CD4-positive, alpha-beta T cell treated with Interleukin-10 for 1 hour (primary cell): ENCODE measurements at places on chromosomes 13 and 19.

DNA sequence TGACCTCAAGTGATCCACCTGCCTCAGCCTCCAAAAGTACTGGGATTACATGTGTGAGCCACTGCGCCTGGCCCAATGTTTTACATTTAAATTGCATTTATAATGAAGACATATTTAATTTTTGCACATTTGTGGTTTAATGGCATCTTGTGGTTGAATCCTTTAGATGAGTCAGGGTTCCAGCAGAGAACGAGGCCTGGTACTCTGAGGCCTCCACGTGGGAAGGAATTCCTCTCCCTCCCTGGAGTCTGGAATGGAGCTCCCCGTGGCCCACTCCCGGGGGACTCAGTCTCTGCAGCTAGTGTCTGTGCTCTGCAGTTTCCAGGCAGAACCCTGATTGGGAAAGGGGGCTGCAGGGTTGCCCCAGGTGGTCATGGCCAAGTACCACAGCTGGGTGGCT lies 24.2 kb downstream of the ZFR2 start:
- no peak for DNase-seq

GRCh38 chr13:57063007-57063406 lies 77.7 kb upstream of the PRR20A start:
- DNase-seq, result no peak

- DNase-seq, result no peak
These were observed 14.9 kb downstream of the ONECUT3 start for GRCh38 chr19:1768248-1768647.

DNA sequence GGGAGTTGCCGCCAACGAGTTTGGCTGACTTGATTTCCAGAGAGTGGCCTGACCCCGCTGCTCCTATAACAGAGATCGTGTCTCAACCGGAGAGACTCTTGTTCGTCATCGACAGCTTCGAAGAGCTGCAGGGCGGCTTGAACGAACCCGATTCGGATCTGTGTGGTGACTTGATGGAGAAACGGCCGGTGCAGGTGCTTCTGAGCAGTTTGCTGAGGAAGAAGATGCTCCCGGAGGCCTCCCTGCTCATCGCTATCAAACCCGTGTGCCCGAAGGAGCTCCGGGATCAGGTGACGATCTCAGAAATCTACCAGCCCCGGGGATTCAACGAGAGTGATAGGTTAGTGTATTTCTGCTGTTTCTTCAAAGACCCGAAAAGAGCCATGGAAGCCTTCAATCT lies 21.6 kb downstream of the NLRP4 start:
- no peak for DNase-seq

DNA sequence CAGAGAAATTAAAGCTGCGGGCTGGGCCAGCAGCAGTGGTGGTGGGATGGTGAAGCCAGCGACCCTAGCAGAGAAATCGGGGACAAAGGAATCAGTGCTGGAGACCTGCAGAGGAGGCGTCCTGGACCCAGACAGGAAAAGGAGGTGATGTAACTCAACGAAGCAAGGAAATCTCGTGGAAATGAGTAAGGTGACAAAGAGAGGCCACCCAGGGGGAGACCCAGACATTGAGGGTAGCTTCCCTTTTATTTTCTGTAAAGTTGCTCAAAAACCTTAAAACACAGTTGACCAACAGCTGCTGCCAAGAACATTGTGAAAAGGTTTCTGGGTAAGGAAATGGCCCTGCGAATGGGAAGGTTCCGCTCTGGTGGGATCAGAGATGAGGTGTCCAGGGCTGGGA lies 13.3 kb upstream of the RETN start:
- DNase-seq, result no peak

DNA sequence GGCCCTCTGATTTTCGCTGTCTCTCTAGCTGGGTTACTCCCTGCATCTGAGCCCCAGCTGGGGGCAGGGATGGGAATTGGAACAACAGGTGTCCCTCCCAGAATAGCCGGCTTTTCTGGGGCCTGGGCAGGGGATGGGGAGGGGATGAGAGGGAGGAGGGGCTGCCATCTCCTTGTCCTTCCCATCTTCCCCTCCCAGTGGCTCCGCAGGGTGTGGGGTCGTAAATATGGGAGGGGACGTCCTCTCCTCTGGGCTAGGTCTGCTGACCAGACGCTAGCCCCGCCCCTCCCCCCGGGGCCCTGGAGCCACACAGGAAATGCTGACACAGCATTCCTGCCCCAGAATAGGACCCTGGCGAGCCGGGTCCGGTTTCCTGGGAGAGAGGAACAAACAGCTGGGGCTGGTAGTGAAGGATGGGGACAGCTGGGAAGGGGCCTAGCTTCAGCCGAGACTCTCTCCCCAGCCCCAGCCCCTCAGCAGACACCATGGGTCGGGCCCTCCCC lies 1.1 kb downstream of the RYR1 start:
- DNase-seq, result no peak

- no peak for DNase-seq
These were observed 281.8 kb downstream of the DLEU7 start for GRCh38 chr13:50561739-50562138.

DNA sequence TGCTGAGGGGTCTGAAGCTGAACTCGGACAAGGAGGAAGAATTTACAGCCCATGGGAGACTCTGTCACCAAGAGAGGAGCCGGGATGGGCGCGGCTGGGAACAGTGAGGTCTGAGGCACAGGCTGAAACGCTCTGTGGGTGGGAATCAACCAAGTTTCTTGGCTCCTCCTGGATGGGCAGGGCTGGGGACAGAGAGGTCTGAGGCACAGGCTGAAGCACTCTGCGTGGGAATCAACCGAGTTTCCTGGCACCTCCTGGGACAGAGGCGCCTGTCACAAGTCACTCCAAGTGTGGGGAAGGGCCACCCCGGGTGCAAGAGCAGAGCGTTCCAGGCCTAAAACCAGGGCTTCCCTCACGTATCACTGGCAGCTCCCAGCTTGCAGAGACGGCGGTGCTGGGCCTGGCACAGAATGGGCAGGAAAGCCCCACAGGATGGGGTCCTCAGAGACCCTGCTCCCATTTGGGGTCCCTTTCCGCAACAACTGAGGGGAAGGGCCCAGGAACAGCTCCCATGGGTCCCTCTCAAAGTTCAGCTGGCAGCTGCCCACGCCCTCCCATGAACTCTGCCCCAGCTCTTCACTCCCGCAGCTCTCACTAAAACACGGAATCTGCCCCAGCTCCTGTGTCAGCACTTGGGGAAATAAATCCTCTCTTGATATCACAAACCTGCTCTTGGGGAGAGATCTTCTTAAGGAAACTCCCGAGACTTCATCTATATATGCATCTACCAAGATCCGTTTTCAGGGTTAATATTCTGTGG lies 18.5 kb downstream of the AP3D1 start:
- DNase-seq, result no peak

DNA sequence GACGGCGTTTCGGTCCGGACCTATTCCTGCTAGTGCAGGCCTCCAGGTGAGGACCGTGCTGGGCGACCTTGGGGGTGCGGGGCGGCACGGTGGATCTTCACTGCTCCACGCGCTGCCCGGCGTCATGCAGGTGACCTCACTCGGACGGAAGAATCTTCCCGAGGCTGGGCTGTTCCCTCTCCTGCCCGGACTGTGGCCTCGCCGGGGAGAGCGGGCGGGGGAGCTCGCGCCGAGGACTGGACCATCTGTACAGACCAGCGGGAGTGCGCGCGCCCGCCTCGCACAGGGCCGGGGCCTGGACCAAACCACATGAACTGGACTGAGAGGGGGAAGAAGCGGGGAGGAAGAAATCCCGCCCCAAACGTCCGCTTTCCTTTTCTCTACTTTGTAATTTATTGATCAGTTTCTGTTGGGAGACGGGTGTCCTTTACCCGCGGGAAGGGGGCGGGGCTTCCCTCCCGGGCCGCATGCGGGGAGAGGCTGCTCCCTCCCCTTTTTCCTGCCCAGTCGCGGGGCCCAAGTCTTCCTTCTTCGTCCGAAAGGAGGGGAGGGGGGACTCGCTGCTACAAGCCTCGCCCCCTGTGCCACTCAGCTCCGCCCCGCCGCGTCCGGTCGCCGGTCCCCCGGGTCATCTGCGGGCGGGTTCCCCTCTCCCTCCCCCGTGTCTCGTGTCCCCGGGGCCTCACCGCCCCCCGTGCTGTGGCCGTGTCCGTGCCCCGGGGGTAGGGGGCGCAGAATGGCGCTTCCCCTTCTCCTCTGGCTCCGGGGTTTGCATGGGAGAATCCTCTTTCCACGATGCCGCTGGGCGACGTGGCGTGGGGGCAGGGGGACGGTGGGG lies 4.9 kb downstream of the HRC start:
- DNase-seq, result peak; percentile 50

- no peak for DNase-seq
These were observed 111.3 kb upstream of the MRI1 start for GRCh38 chr19:13652810-13653590.

GRCh38 chr13:30116379-30116778 lies 191.0 kb downstream of the KATNAL1 start:
- no peak for DNase-seq

DNA sequence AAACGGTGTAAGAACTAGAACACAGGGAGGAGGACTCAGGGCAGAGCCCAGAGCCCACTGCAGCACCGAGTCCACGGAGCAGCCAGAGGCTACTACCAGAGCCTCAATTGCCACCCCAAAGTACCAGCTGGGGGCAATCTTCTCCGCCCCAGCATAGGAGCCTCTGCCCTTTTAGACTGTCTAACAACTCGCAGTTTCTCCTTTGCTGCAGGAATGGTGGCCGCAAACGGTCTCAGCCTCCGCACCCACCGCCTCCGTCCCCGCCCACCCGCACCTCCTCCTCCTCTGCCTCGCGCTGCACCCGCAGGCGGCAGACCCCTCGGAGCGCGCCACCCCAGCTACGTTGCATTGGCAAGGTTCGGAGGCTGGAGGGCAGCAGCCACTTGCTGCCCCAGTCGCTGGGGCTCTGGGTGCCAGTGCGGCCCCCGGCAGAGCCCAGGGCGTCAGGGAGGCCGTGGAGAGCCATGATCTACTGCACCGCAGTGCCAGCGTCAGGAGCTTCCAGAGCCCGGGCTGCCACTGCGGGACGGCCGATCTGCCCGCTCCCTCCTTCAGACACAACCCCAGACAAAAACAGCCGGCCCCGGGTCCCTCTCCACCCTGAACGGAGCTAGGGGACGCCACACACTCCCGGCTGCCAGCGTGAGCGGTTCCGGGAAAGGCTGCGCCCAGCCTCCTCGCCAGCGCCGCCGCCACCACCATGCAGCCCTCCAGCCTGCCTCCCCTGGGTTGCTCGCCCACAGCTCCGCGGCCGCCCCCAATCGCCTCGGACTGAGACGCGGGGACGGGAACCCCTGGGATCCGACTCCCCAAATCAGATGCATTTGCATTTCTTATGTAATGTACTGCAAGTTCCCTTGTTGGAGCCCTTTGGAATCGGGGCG lies 1.8 kb downstream of the FGF14 start:
- DNase-seq, result no peak

GRCh38 chr19:34838248-34838647 lies 65.2 kb upstream of the ZNF599 start:
- peak; percentile 9 for DNase-seq

GRCh38 chr19:30606114-30607050 lies 234.2 kb downstream of the ZNF536 start:
- no peak for DNase-seq

- DNase-seq, result no peak
These were observed 4.2 kb downstream of the NAPA start for GRCh38 chr19:47510516-47511127.

- no peak for DNase-seq
These were observed 559.6 kb upstream of the SPRY2 start for GRCh38 chr13:80900561-80900960.

DNA sequence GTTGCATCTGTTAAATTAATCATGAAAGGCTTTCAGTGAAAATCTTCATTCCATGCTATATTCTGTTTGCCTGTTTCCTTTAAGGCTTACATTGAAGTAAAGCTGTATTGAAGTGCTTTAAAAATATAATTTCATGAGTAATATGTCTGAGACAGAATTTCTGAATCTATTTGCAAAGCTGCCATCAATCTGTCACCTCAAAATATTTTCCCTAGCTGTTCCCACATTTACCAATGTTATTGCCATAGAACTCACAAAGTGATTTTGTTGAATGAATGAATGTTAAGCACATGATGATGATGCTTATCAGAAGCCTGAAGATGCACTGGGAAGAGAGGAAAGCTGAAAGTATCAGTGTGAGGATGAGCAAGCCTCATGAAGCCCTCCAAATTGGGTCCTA lies 115.8 kb downstream of the NHLRC3 start:
- no peak for DNase-seq

GRCh38 chr19:46586294-46586693 lies 14.8 kb upstream of the CALM3 start:
- DNase-seq, result no peak

GRCh38 chr13:50928659-50929462 lies 19.3 kb downstream of the RNASEH2B start:
- DNase-seq, result no peak

DNA sequence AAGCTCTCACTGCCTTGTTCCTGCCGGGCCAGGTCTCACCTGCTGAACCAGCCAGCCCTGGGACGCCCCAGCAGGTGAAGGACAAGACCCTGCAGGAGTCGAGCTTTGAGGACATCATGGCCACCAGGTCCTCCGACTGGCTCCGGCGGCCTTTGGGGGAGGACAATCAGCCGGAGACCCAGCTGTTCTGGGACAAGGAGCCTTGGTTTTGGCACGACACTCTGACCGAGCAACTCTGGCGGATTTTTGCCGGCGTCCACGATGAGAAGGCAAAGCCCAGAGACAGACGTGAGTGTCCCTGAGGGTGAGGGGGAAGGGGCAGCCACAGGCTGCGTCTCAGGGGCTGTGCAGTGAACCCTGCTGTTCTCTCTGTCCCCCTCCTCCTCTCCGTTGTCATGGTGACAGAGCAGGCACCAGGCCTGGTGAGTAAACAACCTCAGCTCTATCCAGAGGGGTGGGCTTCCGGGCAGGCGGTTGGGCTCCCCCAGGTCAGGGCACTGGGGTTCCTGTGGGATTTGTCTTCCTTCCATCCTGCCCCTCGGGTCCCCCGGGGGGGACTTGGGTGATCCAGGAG lies 9.7 kb downstream of the TLE6 start:
- DNase-seq, result no peak

- no peak for DNase-seq
These were observed 457.8 kb downstream of the PCDH20 start for GRCh38 chr13:60957816-60958215.

DNA sequence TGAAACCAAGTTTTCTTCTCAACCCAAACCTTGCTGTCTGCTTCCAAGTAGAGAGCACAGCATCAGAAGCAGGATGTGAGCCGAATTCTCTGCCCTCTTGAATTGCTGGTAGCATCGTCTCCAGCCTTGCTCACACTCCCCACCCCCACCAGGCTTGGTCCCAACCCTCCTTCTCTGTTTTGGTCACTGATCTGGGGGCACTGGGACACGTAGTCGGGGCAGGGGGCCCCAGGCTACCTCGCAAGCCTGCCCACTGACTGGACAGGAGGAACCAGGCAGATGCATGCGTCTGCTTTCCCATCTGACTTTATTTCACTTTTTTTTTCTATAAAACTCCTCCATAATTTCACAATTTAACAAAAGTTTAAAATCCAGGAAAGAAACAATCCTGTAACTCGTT lies 69.7 kb downstream of the MLLT1 start:
- DNase-seq, result no peak

DNA sequence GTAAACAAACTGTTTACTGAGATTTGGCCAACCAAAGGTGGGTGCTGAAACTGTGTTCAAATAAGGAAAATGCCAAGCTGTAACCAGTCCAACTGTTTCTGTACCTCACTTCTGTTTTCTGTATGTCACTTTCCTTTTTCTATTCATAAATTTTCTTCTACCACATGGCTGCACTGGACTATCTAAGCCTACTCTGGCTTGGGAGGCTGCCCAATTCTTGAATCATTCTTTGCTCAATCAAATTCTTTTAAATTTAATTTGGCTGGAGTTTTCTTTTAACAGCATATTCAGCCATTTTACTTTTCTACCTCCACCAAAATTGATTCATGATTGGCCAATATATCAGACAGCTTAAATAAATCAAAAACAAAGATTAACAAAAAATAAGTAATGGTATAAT lies 1575.5 kb upstream of the SPRY2 start:
- DNase-seq, result no peak

- DNase-seq, result no peak
These were observed 32.7 kb upstream of the ZNF254 start for GRCh38 chr19:24054044-24054935.
